ENCODE measurements at places on chromosomes 1 and 21.
A peak's percentile ranks its signal among the peaks of the same experiment; 100 is the strongest.

DNA sequence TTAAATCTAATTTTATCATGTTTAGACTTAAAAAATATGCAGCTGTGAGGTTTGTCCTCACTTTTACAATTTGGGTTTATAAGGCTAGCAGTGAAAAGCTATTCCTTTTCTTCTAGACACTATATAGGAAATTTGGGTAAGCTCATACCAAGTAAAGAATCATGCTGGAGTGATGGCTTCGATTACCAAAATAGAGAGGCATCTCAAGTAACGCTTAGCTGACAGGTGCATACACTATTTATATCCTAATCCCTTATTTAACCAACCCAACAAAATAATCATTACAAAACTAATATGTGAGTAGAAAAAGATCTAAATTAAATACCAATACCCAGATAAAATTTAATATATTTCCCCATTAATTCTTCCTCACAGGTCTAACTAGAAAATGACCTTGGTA lies 193.2 kb downstream of the LHX8 start:
- DNase-seq, result no peak

GRCh38 chr1:119219711-119220110 lies 79.3 kb upstream of the WARS2 start:
- DNase-seq, result no peak

DNA sequence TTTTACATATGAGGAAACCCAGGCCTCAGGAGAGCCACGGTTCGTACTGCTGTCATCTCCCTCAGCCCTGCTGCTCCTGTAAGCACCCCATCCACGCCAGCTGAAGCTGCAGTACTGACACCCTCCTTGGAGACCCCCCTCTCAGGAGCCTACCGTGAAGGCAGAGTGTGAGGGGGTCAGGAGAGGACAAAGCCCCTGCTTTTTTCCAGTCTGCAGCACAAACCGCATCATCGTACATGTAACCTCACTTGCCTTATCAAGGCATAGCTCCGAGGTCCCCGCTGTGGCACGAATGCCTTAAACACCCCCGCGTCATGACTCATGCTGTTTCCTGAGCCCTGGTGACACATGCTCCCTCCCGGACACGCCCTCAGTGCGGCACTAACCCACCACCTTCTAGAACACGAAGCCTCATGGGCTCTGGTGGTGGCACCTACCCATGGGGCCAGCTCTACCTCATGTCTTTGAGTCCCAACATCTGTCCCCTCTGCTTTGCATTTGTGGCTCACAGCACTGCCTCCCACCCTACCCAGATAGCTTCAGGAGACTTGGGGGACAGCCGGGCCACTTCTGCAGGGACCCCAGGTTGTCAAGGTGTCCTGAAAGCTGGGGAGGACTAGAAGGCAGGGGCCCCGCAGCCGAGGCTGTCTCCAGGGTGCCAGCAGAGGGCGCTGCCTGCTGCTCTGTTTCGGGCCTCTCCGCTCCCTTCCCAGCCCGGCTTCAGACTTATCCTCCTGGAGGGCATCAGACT lies 4.9 kb downstream of the SH3BGRL3 start:
- DNase-seq, result peak; percentile 86

DNA sequence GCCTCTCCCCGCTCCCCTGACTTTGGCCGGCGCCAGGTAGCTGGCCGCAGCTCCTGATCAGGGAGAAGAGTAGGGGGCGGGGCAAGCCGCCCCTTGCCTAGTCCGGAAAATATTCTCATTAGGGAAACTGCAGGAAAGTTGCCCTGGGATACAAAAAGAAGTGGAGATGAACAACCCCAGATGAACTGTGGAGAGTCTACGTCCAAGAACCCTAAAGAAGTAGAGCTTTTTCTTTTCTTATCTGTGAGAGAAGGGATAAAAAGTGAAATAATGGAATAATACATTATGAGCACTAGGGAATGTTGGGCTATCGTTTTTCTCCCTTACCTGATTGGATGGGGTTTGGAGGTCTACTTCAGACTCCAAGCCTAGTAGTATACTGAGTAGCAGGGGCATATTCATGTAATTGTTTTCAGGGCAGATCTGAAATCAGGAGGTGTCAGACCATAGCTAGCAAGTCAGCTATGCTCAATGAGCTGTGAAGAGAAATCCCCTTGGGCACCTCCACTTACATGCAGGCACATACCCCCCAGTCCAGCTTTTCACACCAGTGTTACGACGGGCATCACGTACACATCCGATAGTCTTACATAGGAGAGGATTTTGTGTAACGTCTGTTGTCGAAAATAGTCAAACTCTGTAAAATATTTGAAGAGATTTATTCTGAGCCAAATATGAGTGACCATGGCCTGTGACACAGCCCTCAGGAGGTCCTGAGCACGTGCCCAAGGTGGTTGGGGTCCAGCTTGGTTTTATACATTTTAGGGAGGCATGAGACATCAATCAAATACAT lies 1.7 kb upstream of the DUSP10 start:
- DNase-seq, result no peak
